Stimulated activated CD4-positive, alpha-beta T cell treated with anti-CD3 and anti-CD28 coated beads, Interleukin-15, amount 100 ng/mL, for 1 hour (primary cell): ENCODE measurements at places on chromosomes 4 and X.

DNA sequence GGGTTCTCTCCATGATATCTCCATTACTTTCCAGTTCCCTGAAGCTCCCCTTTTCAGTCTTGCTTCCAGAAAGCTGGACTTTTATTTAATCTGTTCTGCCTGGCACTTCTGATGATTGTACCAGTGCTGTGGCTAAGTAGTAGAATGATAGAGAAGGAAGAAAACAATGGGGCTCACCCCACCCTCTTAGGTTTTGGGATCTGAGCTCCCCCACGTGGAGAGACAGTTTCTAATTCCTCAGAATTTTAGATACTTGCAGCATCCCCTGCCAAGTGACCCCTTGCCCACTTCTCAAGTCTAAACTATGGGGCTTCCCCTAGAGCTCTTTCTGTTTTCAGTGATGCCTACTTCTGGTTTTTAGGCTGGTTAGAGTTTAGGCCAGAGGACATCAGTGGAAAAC lies 73.9 kb downstream of the GC start:
- DNase-seq: no peak

- DNase-seq: no peak
These were observed 26.5 kb upstream of the TSR2 start for GRCh38 chrX:54413753-54414152.

- DNase-seq: no peak
These were observed 43.0 kb upstream of the PDLIM5 start for GRCh38 chr4:94408549-94409374.

- DNase-seq: no peak
These were observed 175.4 kb downstream of the SH3BGRL start for GRCh38 chrX:81377329-81377728.

DNA sequence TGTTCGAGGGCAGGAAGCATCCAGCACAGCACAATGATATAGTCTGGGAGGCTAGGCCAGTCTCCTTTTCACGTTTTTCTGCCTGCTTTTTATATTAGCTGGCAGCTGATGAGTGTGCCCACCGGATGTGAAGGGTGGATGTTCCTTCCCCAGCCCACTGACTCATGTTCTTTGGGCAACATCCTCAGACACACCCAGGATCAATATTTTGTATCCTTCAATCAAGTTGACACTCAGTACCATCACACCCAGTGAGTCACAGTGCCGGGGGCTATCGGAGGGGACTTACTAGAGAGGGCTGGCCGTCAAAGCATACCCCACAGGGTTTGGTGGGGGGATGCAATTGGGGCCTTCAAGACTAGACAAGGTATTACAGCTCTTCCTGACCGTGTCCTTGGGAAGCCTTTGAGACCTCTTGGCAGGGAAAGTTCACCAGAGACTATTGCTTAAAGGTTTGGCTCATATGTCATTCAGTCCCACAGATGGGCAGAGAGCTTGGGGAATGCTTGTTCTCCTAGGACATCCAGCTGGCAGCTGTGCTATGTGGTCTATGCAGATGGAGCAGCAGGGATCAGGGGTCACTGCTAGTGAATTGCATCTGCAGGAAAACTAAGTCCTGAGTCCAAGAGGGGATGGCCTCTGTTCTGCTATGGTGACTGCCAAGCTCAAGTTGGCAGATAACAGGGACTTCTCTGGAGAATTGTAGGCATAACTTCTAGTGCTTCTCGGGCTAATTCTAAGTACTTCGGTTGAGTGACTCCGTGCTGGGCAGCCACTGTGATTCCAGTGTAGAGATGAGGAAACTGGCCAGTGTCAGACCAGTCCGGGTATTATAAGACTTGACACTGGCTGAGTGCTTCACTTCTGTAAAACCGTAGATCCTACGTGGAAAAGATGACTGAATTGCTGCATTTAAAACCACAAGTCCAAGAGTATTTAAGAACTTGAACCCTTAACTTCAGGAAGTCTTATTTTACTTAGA lies 12.9 kb upstream of the WDR1 start:
- DNase-seq: no peak

DNA sequence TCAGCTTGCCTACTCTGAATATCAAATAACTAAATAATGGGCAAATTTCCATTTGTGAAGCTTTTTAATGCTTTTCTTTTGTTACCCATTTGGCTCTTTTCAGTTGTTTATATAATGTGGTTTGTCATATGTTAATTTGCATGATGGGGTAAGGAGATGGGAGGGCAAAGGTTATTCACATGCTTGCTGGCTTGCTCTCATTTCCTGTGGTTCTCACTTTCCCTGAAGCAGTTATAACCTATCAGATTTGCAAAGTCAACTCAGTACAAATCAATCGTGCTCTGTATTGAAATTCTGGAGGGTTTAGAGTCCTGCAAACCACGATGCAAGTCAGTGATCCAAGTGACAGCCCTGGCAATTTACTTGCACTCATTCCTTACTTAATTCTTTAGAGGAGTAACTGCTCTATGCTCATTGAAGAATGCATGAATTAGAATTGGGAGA lies 711.2 kb downstream of the ADGRL3 start:
- DNase-seq: no peak

GRCh38 chrX:33379839-33380238 lies 168.5 kb upstream of the DMD start:
- no peak for DNase-seq

DNA sequence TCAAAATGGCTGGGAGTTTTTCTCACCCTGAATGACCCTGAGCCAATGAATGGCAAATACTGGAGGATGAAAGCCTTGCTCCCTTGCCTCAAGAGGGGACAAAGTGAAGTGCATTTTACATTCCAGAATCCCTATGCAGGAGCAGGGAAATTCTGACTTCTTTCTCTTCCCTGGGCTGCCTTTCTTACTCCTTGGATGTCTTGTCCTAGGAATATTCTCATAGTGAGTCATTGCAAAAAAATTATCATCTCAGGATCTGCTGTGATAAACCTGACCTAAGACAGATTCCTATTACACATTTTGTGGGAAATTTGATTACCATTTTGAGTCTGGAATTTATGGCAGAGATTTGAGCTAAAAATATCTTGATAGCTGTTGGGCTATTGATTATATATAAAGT lies 199.9 kb downstream of the TMA16 start:
- no peak for DNase-seq

GRCh38 chrX:5145957-5146356 lies 1082.7 kb downstream of the NLGN4X start:
- no peak for DNase-seq

DNA sequence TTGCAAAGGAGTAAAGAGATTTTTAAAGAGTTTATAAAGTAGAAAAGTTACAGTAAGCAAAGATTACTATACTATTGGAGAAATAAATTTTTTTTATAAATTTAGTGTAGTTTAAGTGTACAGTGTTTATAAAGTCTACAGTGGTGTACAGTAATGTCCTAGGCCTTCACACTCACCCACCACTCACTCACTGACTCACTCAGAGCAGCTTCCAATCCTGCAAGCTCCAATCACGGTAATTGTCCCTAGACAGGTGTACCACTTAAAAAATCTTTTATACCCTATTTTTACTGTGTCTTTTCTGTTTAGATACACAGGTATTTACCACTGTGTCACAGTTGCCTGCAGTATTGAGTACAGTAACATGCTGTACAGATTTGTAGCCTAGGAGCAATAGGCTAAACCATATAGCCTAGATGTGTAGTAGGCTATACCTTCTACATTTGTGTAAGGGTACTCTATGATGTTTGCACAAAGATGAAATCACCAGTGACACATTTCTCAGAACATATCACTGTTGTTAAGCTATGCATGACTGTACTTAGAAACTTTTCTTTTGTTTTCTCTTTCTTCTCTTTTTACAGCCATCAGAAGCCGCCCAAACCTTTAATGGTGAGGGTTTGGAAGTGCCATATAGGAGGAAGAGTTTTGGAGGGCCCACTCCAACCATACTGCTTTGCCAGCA lies 11.8 kb upstream of the SH3RF1 start:
- no peak for DNase-seq

DNA sequence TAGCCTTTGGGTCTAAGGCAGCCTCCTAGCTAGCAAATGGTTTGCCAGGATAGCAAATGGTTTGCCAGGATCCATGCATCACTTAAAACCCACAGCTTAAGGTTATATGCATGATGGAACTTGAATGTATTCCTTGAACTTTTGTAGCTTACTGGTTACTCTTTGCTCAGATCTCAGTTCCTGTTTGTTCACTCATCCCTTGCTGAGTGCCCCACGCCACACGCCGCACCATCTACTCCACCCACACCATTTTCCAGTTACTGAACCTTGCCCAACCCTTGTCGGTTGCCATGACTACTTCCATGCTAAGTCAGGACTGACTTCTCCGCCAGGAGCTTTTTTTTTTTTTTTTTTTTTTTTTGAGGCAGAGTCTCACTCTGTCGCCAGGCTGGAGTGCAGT lies 29.5 kb upstream of the XIAP start:
- DNase-seq: no peak

GRCh38 chr4:1523907-1524636 lies 117.8 kb upstream of the NKX1-1 start:
- no peak for DNase-seq

- DNase-seq: no peak
These were observed 52.9 kb upstream of the FRAS1 start for GRCh38 chr4:78004270-78004669.

- peak; percentile 96 for DNase-seq
These were observed at the start of gene HPF1 for GRCh38 chr4:169757575-169758184. TSS of gene HPF1 (minus strand) at chr4:169757944. CDS start at chr4:169757877, 67 bp downstream.
